ENCODE measurements at places on chromosomes 5 and 9.

DNA sequence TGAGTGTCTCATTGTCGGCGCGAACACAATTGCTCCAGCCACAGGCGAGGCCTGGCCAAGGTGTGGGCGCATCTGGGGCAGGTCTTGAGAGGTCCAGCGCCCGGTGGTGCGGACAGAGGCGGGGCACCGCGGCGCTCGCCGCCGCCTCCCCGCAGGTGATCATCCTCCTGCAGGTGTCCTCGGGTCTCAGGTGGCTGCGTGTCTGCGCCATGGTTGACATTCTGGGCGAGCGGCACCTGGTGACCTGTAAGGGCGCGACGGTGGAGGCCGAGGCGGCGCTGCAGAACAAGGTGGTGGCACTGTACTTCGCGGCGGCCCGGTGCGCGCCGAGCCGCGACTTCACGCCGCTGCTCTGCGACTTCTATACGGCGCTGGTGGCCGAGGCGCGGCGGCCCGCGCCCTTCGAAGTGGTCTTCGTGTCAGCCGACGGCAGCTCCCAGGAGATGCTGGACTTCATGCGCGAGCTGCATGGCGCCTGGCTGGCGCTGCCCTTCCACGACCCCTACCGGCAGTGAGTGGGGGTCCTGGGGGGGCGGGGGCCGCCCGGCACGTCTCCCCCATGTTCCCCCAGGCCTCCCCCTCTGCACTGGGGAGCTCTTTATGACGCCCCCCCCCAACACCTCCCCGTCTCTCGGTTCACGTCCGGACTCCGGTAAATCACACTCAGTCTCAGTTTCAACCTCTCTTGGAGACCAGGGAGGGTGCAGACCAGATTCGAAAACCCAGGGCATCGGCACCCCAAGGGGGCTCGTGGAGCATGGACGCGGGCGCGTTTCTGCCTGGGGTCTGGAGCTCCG lies 446 bp downstream of the NXNL2 start:
- H3K27me3 ChIP-seq = no peaks in the 10 kb centered on the region
- no peak for DNase-seq
- peaks cover 7% of the 10 kb centered on the region for H3K4me1 ChIP-seq
- H3K27ac ChIP-seq = peak overlapping the region; percentile 92

DNA sequence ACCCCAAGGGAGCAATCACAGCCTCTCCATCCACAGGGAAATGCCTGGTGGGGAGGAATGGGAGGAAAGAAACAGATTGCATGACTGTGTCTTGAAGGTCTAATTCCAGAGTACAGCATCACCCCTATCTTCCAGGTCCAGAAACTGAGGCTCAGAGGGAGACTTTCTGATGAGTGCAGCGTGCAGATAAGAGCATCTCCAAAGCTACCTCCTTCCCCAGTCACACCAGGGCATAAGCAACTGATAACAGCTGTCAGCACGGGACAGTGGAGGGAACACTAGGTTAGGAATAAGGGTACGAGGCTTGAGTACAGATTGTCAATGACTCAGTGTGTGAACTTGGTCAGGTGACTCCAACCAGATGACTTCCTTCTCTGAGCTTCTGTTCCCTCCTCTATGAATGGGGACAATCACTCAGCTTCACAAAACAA lies 126.9 kb downstream of the KCNIP1 start:
- H3K36me3 ChIP-seq = no peaks in the 10 kb centered on the region
- DNase-seq = no peak
- peaks cover 4% of the 10 kb centered on the region for H3K4me1 ChIP-seq
- no peak overlapping the region for H3K27ac ChIP-seq
- H3K4me3 ChIP-seq = no peak overlapping the region

- no peaks in the 10 kb centered on the region for H3K36me3 ChIP-seq
- no peaks in the 10 kb centered on the region for H3K27me3 ChIP-seq
- H3K4me3 ChIP-seq = no peak overlapping the region
- no peak overlapping the region for H3K27ac ChIP-seq
- no peak for DNase-seq
These were observed 73.7 kb upstream of the STK32A start for GRCh38 chr5:147160902-147161700.

DNA sequence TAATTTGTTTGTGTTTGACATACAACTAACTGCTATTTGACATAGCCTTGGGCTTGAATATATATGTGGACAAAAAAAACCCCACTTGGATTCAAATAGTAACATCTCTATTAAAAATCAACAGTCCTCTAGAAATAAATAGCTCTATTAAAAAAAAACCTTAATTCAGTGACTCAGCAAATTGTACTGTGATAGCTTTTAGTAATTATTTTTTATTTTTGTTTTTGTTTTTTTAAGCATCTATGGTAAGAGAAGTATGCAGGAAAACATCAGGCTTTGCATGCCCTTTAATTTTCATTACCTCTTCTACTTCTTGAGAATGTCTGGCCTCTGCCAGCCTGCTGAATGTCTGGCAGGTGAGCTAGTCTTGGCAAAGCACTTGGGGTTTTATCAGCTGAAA lies 300.7 kb downstream of the NPR3 start:
- H3K27ac ChIP-seq = no peak overlapping the region
- H3K27me3 ChIP-seq = no peaks in the 10 kb centered on the region
- no peaks in the 10 kb centered on the region for H3K4me1 ChIP-seq

DNA sequence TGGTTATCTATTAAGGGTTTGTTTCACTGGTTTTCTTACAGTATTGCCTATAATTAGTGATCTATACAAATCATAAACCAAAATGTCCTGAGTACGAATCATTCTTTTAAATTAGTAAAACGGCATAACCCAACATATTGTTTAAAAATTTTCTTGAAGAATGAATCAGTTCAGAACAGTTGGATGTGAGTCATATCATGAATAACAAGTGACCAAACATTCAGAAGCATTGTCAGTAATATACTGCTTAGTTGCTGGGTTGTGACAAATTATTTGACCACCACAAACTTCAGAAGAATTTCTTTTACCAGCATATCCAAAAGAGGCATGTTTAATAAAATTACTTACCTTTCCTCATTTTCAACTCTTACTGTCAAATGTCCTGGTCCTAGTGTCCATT lies 111.2 kb downstream of the UNC13B start:
- no peaks in the 10 kb centered on the region for H3K36me3 ChIP-seq
- H3K4me3 ChIP-seq = no peak overlapping the region
- DNase-seq = no peak

Data from breast epithelium (tissue), 4 donors.